Immature natural killer cell (primary cell): ENCODE measurements at places on chromosomes 13 and 19.

GRCh38 chr19:29172302-29172701 lies 40.6 kb downstream of the UQCRFS1 start:
- DNase-seq, result no peak

DNA sequence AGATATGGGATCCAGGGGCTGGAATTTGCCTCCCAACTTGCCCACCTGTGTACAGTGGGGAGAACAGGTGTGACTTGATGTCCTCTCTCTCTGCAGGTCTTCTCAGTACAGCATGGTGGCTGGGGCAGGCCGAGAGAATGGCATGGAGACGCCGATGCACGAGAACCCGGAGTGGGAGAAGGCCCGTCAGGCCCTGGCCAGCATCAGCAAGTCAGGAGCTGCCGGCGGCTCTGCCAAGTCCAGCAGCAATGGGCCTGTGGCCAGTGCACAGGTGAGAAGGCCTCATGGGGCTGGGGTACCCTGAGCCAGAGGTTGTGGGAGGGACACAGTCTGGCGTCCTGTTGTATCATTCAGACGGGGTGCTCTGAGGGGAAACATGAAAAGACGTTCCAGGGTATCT lies 3.0 kb downstream of the LENG8 start:
- no peak for DNase-seq

- peak; percentile 76 for DNase-seq
Measured at GRCh38 chr19:12064590-12065538, at the start of gene ZNF844. ZNF844 (plus strand) TSS chr19:12064731; CDS start chr19:12064874, 143 bp downstream.

- no peak for DNase-seq
Measured at GRCh38 chr13:53110181-53110580, 81.6 kb downstream of the OLFM4 start.
